ENCODE measurements at places on chromosomes 4 and X. TPM values are rescaled to one million over a fixed set of nuclear protein-coding genes. Genes with fewer than 3 reads are reported as not detected.

Gene HERC3
- total RNA-seq, result 63.1 TPM

Gene ADGRG2
- not detected for total RNA-seq

- no peak overlapping the region for H3K27ac ChIP-seq
- no peak for DNase-seq
- H3K4me3 ChIP-seq, result no peak overlapping the region
These were observed 165.4 kb upstream of the C1QTNF7 start for GRCh38 chr4:15262396-15262795.

GRCh38 chr4:77493120-77493752, 112.4 kb upstream of the CXCL13 start:
- H3K4me1 ChIP-seq, result no peaks in the 10 kb centered on the region
- no peaks in the 10 kb centered on the region for H3K36me3 ChIP-seq
- no peak overlapping the region for H3K27ac ChIP-seq
- H3K4me3 ChIP-seq, result no peak overlapping the region
- H3K27me3 ChIP-seq, result no peaks in the 10 kb centered on the region

DNA sequence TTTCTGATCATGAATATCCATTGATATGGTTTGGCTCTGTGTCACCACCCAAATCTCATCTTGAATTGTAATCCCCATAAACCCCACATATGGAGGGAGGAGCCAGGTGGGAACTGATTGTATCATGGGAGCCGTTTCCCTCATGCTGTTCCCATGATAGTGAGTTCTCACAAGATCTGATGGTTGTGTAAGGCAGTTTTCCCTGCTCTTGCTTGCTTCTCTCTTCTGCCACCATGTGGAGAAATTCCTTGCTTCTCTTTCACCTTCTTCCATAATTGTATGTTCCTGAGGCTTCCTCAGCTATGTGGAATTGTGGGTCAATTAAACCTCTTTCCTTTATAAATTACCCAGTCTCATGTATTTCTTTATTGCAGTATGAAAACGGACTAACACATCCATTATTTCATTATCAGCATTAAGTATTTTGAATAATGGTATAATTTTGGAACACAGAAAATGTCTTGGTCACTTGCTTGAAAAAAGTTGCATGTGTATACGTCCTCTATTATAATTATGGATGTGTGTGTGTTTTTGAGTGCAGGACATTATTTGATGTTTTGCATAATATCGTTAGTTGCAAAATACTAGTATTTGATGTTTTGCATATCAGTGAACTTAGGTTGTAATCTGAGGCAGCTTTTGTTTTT, 334.6 kb downstream of the PCDH10 start:
- H3K4me3 ChIP-seq, result no peak overlapping the region
- no peaks in the 10 kb centered on the region for H3K4me1 ChIP-seq
- no peak overlapping the region for H3K27ac ChIP-seq
- no peaks in the 10 kb centered on the region for H3K27me3 ChIP-seq
- DNase-seq, result no peak

All from CD4-positive, alpha-beta T cell (primary cell).